Esophagus muscularis mucosa (tissue), 4 donors: ENCODE measurements at places on chromosomes 1 and 21. TPM values are rescaled to one million over a fixed set of nuclear protein-coding genes. Genes with fewer than 3 reads are reported as not detected.

DNA sequence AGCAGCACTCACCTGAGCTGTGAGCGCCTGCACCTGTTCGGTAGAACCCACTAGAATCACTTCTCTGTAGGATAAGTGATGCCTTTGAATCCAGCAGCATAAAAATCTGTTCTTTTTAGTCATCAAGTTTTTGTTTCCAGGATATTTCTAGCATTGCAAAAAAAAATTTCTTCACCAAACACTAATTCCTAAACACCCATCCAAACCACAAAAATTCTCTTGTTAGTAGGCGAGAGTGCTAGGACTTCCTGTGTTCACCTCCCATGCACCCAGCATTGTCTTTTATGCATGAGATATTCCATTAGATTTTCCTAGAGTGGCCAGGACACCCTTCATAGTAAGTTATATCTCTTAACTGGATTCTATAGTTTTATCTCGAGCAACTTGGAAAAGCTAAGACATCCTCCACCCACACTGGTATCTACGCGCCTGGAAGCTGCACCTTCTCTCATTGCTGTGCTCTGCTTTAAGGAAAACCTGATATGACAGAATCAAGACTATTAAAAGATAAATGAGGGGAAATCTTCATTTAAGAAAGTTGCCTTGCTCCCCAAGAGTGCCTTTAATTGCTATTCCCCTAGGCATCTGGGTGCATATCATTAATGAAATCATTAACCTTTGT lies 12.3 kb downstream of the SERTAD4 start:
- no peak for DNase-seq
- no peak overlapping the region for H3K27ac ChIP-seq
- H3K4me1 ChIP-seq, result peaks cover 4% of the 10 kb centered on the region
- H3K4me3 ChIP-seq, result no peak overlapping the region
- H3K27me3 ChIP-seq, result no peaks in the 10 kb centered on the region

DPH2 gene
- total RNA-seq, result 29.2 TPM

DNA sequence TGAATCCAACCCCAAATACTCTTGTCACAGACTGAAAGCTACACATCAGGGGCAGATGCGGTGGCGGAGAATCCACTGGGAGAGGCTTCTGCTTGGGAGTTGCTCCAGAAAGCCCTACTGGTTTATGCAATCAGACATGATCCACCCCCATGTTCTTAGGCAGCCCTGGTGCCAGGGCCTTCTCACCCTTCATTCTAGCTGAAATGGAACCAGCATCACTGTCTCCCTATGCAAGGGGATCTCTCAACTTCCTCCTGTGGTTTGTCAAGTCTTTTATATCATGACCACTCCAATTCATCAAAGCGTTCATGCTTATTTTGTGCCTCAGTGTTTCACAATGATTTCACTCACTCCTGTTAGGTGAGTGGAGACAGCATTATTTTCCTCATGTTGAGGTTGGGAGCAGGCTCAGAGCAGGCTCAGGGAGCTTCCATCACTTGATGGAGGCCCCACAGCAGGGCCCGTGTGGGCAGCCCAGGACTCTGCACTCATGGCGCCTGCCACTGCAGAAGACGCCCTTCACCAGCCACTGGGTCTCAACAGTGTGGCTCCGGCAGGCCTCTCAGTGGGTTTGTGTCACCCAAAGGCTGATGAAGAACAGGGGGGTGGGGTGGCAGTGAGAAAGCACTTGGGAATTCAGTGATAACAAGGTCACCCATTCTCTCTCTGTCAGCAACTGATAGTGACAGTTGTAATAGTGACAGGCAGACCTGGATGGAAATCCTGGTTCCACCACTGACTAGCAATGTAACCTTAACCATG lies 67.1 kb downstream of the CD58 start:
- H3K4me1 ChIP-seq, result peaks cover 12% of the 10 kb centered on the region
- no peak for DNase-seq
- no peaks in the 10 kb centered on the region for H3K27me3 ChIP-seq
- no peak overlapping the region for H3K27ac ChIP-seq
- H3K36me3 ChIP-seq, result no peaks in the 10 kb centered on the region

GRCh38 chr1:43552813-43553212 lies 22.1 kb downstream of the PTPRF start:
- no peak overlapping the region for H3K4me3 ChIP-seq
- peaks cover 70% of the 10 kb centered on the region for H3K4me1 ChIP-seq
- no peak for DNase-seq
- H3K27ac ChIP-seq, result peak overlapping the region; percentile 77

GRCh38 chr1:25472471-25472870 lies 41.8 kb downstream of the MACO1 start:
- no peak overlapping the region for H3K27ac ChIP-seq
- H3K36me3 ChIP-seq, result no peaks in the 10 kb centered on the region
- no peak overlapping the region for H3K4me3 ChIP-seq
- peaks cover 42% of the 10 kb centered on the region for H3K4me1 ChIP-seq

MX1 gene
- 24.0 TPM for total RNA-seq

DNA sequence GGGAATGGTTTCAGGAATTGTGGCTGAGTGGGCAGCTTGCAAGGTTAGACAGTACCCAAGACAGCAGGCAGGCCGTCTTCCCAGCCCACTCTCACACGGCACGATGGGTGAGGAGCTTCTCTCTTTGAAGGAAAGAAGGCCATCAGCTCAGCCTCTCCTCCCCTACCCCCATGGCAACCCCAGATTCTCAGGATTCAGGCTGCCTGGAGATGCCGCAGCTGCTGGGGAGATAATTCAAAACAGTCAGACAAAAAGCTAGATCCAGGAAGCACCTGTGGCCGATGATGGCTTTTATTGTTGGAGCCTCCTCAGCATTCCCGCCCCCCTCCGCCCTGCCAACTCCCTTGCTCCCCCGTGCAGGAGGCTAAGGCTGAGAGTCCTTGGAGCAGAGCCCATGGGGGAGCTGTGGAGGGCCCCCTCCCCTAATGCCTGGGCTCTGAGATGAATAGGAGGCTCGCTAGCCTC lies 220.5 kb downstream of the TRABD2B start:
- H3K36me3 ChIP-seq, result no peaks in the 10 kb centered on the region
- no peak for DNase-seq
- no peak overlapping the region for H3K27ac ChIP-seq
- no peaks in the 10 kb centered on the region for H3K27me3 ChIP-seq

CASZ1 gene
- 60.2 TPM for total RNA-seq

PCBP3 gene
- total RNA-seq, result 7.5 TPM

- no peak for DNase-seq
- H3K27ac ChIP-seq, result peak overlapping the region; percentile 90
- peaks cover 87% of the 10 kb centered on the region for H3K4me1 ChIP-seq
These were observed 21.9 kb upstream of the LBR start for GRCh38 chr1:225449774-225450173.

TSPAN2 gene
- 65.9 TPM for total RNA-seq

- no peaks in the 10 kb centered on the region for H3K36me3 ChIP-seq
- H3K27ac ChIP-seq, result no peak overlapping the region
- DNase-seq, result no peak
- no peaks in the 10 kb centered on the region for H3K4me1 ChIP-seq
- no peak overlapping the region for H3K4me3 ChIP-seq
These were observed 89.6 kb upstream of the EDN2 start for GRCh38 chr1:41573785-41574713.

DAB1 gene
- 1.3 TPM for total RNA-seq

DNA sequence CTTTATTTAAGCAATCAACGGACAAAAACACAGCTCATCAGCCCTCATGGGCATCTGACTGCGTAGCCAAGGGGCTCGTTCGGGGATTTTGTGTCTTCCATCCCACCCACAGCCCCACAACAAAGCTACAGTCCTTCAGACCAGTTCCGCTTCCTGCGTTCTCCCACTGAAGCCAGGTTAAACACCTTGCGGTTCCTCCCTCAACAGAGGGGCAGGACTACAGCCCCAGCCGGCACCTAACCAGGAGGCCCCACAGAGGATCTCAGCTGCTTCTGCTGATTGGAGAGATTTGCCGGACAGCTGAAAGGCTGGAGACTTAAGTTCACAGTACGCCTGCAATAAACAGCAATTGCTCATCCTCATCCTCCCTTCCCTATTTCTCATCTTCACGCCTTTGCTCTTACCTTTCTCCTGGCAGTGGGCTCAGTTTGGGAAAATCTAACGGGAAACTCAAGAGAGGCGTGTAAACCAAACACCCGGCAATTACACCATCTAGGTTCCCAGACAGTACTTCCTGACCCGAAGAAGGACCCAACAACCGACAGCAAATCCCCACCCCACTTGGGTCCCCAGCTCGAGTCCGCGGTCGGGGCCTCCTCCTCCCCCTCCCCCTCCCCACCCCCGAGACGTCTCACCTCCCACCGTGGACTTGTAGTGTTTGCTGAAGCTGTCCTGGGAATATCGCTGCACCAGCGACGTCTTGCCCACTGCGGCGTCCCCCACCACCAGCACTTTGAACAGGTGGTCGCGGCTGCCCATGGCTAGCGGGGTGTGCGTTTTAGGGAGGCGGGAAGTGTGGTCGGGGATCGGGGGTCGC lies 876 bp downstream of the RAB29 start:
- H3K4me1 ChIP-seq, result peaks cover 33% of the 10 kb centered on the region
- H3K36me3 ChIP-seq, result peaks cover 12% of the 10 kb centered on the region
- no peak for DNase-seq
- peak overlapping the region; percentile 90 for H3K4me3 ChIP-seq

- no peak overlapping the region for H3K27ac ChIP-seq
- no peaks in the 10 kb centered on the region for H3K36me3 ChIP-seq
- no peaks in the 10 kb centered on the region for H3K4me1 ChIP-seq
- DNase-seq, result no peak
These were observed 82.9 kb downstream of the SLC44A5 start for GRCh38 chr1:75528001-75528400.

- H3K36me3 ChIP-seq, result no peaks in the 10 kb centered on the region
- H3K27ac ChIP-seq, result no peak overlapping the region
- no peaks in the 10 kb centered on the region for H3K27me3 ChIP-seq
- DNase-seq, result no peak
These were observed 6.1 kb downstream of the CAPZA1 start for GRCh38 chr1:112625696-112626095.

DNA sequence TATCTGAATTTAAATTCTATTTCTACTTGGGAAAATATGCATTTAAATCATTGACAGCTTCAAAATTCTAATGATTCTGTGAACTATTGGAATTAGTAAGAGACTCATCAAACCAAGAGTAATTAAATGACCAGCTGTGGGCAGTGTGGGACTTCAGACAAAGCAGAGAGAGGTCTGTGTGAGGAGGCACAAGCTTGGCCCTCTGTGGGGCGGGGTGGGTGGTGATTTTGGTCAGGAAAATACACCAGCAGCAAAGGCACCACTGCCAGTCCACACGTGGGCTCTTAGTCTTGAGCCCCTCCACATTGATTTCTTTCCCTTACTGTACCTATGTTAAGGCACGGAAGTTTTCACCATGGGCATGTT lies 39.2 kb upstream of the RAB4A start:
- DNase-seq, result no peak
- H3K4me1 ChIP-seq, result peaks cover 57% of the 10 kb centered on the region
- H3K4me3 ChIP-seq, result no peak overlapping the region
- H3K27me3 ChIP-seq, result no peaks in the 10 kb centered on the region
- H3K36me3 ChIP-seq, result no peaks in the 10 kb centered on the region

AGMAT gene
- not detected for total RNA-seq

CLCA1 gene
- total RNA-seq, result not detected

DNA sequence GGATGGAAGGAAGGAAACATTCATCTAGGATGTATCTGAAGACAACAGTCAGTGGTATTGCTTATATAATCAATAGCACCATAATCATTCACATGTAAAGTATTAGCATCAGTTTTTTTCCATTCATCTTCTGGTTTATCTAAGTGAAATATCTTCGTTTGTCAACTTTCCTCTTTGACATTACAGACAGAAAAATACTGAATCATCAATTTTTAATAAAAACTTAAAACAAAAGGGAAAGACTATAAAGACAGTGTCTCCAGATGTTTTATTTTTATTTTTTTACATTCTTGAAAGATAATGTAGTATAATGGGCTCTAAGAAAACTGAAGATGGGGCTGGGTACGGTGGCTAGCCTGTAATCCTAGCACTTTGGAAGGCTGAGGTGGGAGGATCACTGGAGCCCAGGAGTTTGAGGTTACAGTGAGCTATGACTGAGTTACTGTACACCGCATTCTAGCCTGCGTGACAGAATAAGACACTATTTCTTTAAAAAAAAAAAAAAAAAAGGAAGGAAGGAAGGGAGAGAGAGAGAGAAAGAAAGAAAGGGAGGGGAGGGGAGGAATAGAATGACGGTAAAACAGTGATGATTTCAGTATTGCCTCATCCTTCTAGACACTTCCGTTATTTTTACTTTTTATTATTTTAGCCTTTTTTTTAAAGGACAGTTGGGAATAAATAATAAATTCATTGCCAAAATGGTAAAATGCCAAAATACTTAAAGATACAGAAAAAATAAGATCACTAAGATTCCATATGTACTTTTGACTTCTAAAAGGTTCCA lies 89.5 kb downstream of the NRIP1 start:
- no peak overlapping the region for H3K4me3 ChIP-seq
- H3K36me3 ChIP-seq, result no peaks in the 10 kb centered on the region
- H3K27ac ChIP-seq, result no peak overlapping the region
- H3K27me3 ChIP-seq, result no peaks in the 10 kb centered on the region
- DNase-seq, result no peak
- H3K4me1 ChIP-seq, result peaks cover 8% of the 10 kb centered on the region

KRTAP13-2 gene
- not detected for total RNA-seq

SLC66A1 gene
- total RNA-seq, result 16.5 TPM

SIM2 gene
- not detected for total RNA-seq

TMPRSS3 gene
- total RNA-seq, result not detected

DNA sequence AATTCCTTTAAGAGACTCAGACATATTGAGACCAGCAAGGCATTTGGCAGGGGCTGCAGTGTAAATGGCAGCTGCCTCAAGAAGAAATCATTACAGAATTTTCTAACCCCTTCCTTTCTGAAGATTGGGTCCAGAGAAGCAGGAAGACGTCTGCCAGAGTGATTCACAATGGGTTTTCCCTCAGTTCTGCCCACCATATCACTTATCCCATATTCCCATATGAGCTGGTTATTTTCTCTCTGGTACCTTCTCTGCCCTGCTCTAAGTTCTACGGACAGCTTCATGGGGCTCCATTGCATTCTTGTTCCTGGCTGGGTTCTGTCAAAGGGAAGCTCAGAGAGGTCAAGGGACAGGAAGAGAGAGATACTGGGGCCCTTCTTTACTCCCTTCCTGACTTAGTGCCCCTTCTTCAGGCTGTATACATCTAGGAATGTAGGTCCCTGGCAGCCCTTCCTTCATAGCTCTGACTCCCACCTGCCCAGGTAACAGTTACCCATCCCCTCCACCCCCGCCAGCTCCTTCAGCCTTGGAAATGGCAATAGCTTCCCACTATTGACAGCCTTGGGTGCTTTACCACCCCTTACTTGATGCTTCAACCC lies 420.6 kb upstream of the DAB1 start:
- no peaks in the 10 kb centered on the region for H3K36me3 ChIP-seq
- DNase-seq, result no peak
- H3K27me3 ChIP-seq, result no peaks in the 10 kb centered on the region
- H3K4me1 ChIP-seq, result no peaks in the 10 kb centered on the region

GSTM1 gene
- total RNA-seq, result not detected

LIN28A gene
- total RNA-seq, result not detected
